ENCODE measurements at places on chromosomes 1 and 21. TPM values are rescaled to one million over a fixed set of nuclear protein-coding genes. Genes with fewer than 3 reads are reported as not detected.

LENEP gene
- 1.1 TPM for total RNA-seq

SELENBP1 gene
- total RNA-seq, result 9.8 TPM

CFAP57 gene
- total RNA-seq, result 0.56 TPM

MROH9 gene
- not detected for total RNA-seq

CDC7 gene
- 16.0 TPM for total RNA-seq

SLC2A5 gene
- total RNA-seq, result not detected

DMBX1 gene
- 0.88 TPM for total RNA-seq

CD5L gene
- total RNA-seq, result not detected

SLC22A15 gene
- total RNA-seq, result 5.0 TPM

CD2 gene
- total RNA-seq, result not detected

GRIK3 gene
- total RNA-seq, result not detected

CAPZB gene
- 207 TPM for total RNA-seq

KLHDC8A gene
- total RNA-seq, result not detected

ETV3 gene
- total RNA-seq, result 39.7 TPM

TAF12 gene
- 22.4 TPM for total RNA-seq

TTLL7 gene
- total RNA-seq, result 9.0 TPM

TRIM63 gene
- total RNA-seq, result not detected

OR2L13 gene
- total RNA-seq, result not detected

OR2M7 gene
- not detected for total RNA-seq

HSD3B2 gene
- not detected for total RNA-seq

ALX3 gene
- not detected for total RNA-seq

ELF3 gene
- total RNA-seq, result 907 TPM

FAM163A gene
- total RNA-seq, result not detected

HES2 gene
- total RNA-seq, result not detected

HSPB7 gene
- total RNA-seq, result not detected

SAMSN1 gene
- 1.5 TPM for total RNA-seq

HSPG2 gene
- 397 TPM for total RNA-seq

HSD17B7 gene
- total RNA-seq, result 50.6 TPM

ESPN gene
- total RNA-seq, result 2.2 TPM

CD1E gene
- total RNA-seq, result not detected

NADK gene
- 103 TPM for total RNA-seq

DIP2A gene
- 27.8 TPM for total RNA-seq

CCDC185 gene
- total RNA-seq, result 0.17 TPM

FCMR gene
- total RNA-seq, result 1.1 TPM

TAL1 gene
- total RNA-seq, result not detected
